Stimulated activated CD8-positive, alpha-beta memory T cell treated with anti-CD3 and anti-CD28 coated beads, Interleukin-2, amount 100 ng/mL, for 1 hour (primary cell): ENCODE measurements at places on chromosomes 1 and 21.

GRCh38 chr1:232767305-232768074 is 37.7 kb upstream of the MAP10 start:
- no peak for DNase-seq

- no peak for DNase-seq
These were observed 328.6 kb downstream of the RRAGC start for GRCh38 chr1:38530957-38531356.

- DNase-seq = no peak
These were observed 219.4 kb downstream of the TNR start for GRCh38 chr1:175524003-175524402.

GRCh38 chr1:14572861-14573260 is 25.6 kb upstream of the KAZN start:
- no peak for DNase-seq
